ENCODE measurements at places on chromosomes 11 and 22. TPM values are rescaled to one million over a fixed set of nuclear protein-coding genes. Genes with fewer than 3 reads are reported as not detected.

DNA sequence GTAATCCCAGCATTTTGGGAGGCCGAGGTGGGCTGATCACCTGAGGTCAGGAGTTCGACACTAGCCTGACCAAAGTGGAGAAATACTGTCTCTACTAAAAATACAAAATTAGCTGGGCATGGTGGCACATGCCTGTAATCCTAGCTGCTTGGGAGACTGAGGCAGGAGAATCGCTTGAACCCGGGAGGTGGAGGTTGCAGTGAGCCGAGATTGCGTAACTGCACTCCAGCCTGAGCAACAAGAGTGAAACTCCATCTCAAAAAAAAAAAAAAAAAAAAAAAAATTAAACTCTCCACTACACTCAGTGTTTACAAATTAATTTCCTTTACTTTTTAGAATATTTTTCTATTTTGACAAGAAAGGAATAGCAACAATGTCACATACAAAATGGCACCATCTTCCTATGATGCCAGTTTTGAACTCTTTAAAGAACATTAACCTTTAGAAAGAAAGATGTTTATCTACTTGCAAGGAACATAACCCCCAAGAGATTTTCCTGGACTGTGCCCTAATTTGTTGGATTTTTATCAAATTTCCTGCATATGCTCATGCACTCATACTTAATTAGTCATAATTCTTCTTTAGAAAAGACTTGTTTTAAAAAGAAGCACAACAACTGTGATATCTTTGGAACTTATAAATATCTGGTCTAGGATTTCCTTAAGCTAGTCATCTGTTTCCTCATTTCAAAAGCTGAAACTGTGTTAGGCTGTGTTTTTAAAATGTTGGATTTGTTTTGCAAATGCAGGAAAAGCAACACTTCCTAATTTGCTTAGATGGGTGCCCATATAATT is 22.6 kb upstream of the HIPK3 start:
- no peak overlapping the region for H3K27ac ChIP-seq
- no peak overlapping the region for H3K4me3 ChIP-seq
- DNase-seq, result no peak
- no peaks in the 10 kb centered on the region for H3K4me1 ChIP-seq

- no peak overlapping the region for H3K4me3 ChIP-seq
- H3K27ac ChIP-seq, result no peak overlapping the region
- H3K27me3 ChIP-seq, result no peaks in the 10 kb centered on the region
- DNase-seq, result no peak
- no peaks in the 10 kb centered on the region for H3K36me3 ChIP-seq
- H3K4me1 ChIP-seq, result no peaks in the 10 kb centered on the region
Observed at GRCh38 chr11:80441821-80442220, 1001.0 kb upstream of the TENM4 start.

DNA sequence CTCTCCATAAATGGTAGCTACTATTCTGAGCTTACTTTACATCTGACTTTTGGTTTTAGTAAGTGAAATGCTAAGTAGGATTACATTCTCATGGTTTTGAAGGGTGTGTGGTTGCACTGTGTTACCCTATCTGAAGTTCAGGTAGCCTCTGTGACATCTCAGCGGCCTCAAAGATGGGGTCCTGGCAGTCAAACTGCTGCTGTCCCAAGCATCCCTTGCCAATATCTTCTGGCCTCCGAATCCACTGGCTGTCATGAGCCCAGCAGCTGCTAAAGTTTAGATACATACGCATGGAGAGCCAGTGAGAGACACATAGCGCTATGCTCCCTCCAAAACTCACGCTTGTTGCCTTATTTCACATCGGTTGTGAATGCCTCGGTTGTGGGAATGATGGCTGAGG is 34.9 kb downstream of the UBASH3B start:
- no peak for DNase-seq
- peaks cover 70% of the 10 kb centered on the region for H3K4me1 ChIP-seq
- H3K36me3 ChIP-seq, result no peaks in the 10 kb centered on the region
- peak overlapping the region; percentile 34 for H3K4me3 ChIP-seq
- no peaks in the 10 kb centered on the region for H3K27me3 ChIP-seq

DNA sequence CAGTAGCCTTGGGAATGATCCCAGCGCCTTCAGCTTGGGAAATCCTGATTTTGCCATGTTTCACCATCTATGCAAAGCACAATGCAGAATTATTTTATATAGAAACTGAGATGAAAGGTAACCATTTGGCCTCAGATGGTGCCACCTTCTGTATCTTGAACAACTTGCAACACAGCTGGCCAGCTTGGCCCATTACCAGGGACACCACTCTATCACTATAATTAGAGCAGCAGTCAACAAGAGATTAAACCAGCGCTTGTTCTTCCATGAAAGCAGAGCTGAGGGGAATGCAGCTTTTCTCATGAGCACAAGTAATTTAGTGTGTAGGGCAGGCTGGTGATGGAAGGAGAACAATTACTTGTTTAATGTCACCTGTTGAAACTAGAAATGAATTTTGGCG is 6.7 kb upstream of the ZDHHC13 start:
- no peak overlapping the region for H3K4me3 ChIP-seq
- DNase-seq, result no peak
- no peaks in the 10 kb centered on the region for H3K36me3 ChIP-seq
- H3K4me1 ChIP-seq, result no peaks in the 10 kb centered on the region
- H3K27ac ChIP-seq, result no peak overlapping the region

DNA sequence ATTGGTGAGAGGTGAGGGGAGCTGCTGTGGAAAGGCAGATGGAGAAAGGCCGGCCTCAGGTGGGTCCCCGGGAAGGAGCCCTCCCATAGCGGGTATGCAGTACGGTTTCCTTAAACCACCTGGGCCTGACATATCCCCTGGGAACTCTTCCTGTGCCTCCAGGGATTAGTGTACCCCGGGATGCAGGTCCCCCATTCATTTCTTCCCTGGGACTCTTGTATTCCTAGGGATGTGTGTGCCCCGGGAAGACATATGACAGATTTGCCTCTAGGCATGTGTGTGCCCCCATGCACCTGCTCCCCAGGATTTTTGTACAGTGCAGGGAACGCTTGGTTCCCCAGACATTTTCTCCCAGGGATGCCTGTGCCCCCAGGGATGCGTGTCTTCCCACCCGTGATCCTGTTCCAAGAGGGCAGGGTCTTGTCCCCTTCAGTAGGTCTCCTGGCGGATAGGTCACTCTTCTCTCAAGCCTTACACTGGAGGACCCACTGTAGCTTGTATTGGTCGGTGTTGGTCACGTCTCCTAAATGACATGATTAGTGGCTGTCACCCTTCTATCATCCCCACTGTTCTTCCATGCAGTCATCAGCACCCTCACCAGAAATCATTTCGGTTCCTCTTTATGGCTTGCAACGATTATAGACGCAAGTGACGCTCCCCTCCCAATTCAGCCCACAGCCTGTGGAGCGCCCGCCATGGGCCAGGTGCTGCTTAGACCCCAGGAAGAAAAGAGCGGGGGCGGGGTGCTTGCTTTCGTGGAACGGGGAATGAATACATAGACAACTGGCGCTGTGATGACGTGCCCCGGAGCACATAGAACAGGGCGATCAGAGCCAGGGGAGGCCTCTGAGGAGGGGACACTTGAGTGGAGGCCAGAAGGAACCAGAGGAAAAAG is 1.3 kb downstream of the PARVB start:
- H3K4me3 ChIP-seq, result peak overlapping the region; percentile 54
- H3K27ac ChIP-seq, result peak overlapping the region; percentile 15

DNA sequence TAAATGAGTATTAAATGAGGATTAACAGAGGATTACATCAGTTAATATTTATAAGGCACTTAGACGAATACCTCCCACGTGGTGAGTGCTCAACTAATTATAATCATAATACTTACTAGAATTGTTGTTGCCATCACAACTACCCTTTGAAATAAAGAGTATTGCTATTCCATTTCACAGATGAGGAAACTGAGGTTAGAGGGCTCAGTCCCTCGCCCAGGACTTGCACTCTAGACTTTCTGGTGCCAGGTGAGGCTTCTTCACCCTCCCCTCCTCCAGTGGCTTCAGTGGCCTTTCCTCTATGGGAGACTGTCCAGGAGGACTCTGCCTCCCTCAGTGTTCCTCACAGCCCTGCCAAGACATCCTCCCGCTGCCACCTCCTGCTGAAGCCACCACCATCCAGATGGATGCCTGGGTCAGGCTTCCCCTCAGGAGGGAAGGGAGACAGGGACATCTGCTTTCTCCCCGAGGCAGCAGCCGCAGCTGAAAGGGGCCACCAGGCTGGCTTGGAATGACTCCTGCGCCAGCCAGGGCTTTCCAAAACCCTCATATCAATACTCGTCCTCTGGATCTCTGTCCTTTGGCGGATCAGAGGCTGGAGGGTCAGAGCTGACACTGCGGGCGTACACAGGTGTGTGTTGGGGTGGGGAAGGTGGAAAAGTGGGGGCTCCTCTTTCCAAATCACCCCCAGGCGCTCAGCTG is 580.1 kb downstream of the BUD13 start:
- H3K27me3 ChIP-seq, result peaks cover 37% of the 10 kb centered on the region
- no peaks in the 10 kb centered on the region for H3K36me3 ChIP-seq
- DNase-seq, result no peak
- H3K4me3 ChIP-seq, result no peak overlapping the region

GRCh38 chr11:10604798-10605197 is 36.3 kb upstream of the LYVE1 start:
- H3K36me3 ChIP-seq, result no peaks in the 10 kb centered on the region
- peaks cover 4% of the 10 kb centered on the region for H3K27me3 ChIP-seq
- H3K4me1 ChIP-seq, result peaks cover 3% of the 10 kb centered on the region
- no peak for DNase-seq
- H3K27ac ChIP-seq, result no peak overlapping the region
- H3K4me3 ChIP-seq, result no peak overlapping the region

GRCh38 chr11:105054723-105055493 is 9.8 kb upstream of the CARD16 start:
- H3K27me3 ChIP-seq, result no peaks in the 10 kb centered on the region
- no peaks in the 10 kb centered on the region for H3K4me1 ChIP-seq
- no peak overlapping the region for H3K4me3 ChIP-seq
- no peaks in the 10 kb centered on the region for H3K36me3 ChIP-seq
- DNase-seq, result no peak

DNA sequence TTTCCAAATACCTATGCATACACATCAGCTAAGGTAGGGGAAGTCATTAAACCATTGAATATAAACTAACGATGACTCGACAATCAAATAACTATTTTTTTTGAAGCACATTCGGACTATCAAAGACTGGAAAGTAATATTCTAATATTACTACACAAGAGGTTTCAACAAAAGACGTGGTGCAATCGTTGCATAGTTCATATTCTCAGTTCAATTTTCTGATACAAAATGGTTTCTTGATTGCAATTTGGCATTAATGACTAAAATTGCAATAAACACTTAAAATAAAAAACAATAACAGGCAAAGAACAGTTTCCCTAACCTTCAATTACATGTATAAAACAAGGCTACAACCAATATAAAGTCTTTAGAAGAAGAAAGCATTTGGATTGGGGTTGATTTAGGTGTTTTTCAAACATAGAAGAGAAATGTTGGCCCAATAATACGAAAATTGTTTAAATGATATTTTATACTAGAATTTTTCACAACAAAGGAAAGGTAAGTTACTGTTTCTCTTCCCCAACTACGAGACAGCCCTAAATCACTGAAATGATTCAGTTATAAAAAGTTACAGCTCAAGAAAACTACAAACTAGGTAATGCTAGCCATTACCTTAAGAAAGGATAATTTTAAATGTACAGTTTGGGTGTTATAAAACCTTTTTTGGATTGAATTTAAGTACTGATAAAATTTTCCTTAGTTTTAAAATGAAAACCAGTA is 17.6 kb downstream of the BLID start:
- peaks cover 17% of the 10 kb centered on the region for H3K27me3 ChIP-seq
- H3K36me3 ChIP-seq, result no peaks in the 10 kb centered on the region
- H3K4me1 ChIP-seq, result peaks cover 4% of the 10 kb centered on the region
- no peak overlapping the region for H3K27ac ChIP-seq

DNA sequence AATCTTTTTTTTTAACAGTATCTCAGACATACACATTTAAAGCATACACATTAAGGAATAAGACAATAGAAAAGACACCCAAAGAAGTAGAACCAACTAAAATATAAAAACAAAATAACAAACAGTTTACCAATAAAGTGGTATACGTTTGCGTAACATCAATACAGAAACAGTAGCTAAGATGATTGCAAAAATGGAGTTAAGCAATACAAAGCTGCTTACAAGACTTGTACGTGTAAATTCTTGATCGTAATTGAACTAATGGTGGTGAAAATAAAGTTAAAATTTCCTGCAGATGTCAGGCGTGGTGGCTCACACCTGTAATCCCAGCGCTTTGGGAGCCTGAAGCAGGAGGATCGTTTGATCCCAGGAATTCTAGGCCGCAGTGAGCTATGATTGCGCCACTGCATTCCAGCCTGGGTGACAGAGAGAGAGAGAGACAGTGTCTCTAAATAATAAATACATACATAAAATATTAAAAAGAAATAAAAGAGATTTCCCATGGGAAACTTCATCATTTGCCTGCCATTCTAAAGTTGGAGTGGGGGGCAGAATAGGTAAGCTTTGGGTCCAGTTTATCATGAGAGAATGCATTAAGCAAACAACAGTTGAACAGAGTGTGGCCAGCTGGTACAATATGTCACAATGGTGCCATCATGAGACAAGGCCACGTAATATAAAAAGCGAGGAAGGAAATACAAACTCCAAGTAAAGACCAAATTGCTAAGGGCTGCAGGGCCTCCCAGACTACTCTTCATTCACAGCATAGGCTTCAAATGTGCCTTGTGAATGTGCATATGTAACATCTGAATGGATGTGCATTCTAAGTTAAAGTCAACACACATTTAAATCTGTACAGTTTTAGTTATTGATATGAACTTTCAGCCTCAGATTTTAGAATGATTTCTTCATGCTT is 38.9 kb upstream of the EED start:
- H3K27me3 ChIP-seq, result no peaks in the 10 kb centered on the region
- H3K4me3 ChIP-seq, result no peak overlapping the region
- H3K27ac ChIP-seq, result no peak overlapping the region

GRCh38 chr11:44516688-44517507 is 48.6 kb upstream of the CD82 start:
- no peaks in the 10 kb centered on the region for H3K27me3 ChIP-seq
- H3K36me3 ChIP-seq, result no peaks in the 10 kb centered on the region
- no peak overlapping the region for H3K27ac ChIP-seq

GRCh38 chr11:102599642-102600261 is 25.4 kb downstream of the MMP20 start:
- H3K4me3 ChIP-seq, result no peak overlapping the region
- no peak overlapping the region for H3K27ac ChIP-seq
- DNase-seq, result no peak
- H3K36me3 ChIP-seq, result no peaks in the 10 kb centered on the region

GRCh38 chr11:66646828-66647227 is 8.3 kb downstream of the RBM4 start:
- H3K27ac ChIP-seq, result no peak overlapping the region
- no peaks in the 10 kb centered on the region for H3K27me3 ChIP-seq
- H3K4me3 ChIP-seq, result no peak overlapping the region
- H3K4me1 ChIP-seq, result peaks cover 58% of the 10 kb centered on the region
- H3K36me3 ChIP-seq, result peaks cover 88% of the 10 kb centered on the region

- H3K36me3 ChIP-seq, result peaks cover 32% of the 10 kb centered on the region
- H3K27me3 ChIP-seq, result no peaks in the 10 kb centered on the region
- peaks cover 37% of the 10 kb centered on the region for H3K4me1 ChIP-seq
- peak within 1 kb of the TSS; percentile 64 for H3K27ac ChIP-seq
- peak; percentile 86 for DNase-seq
- H3K4me3 ChIP-seq, result peak within 1 kb of the TSS; percentile 97
Observed at GRCh38 chr11:65181569-65182257, at the start of gene CAPN1. CAPN1 (plus strand) TSS chr11:65181928; CDS start chr11:65182702, 774 bp downstream.

- H3K4me3 ChIP-seq, result no peak overlapping the region
- no peaks in the 10 kb centered on the region for H3K36me3 ChIP-seq
- peaks cover 3% of the 10 kb centered on the region for H3K4me1 ChIP-seq
- no peak for DNase-seq
Observed at GRCh38 chr11:113574586-113574985, 99.4 kb upstream of the DRD2 start.

CCDC73 gene
- total RNA-seq, result not detected

DRICH1 gene
- 1.7 TPM for total RNA-seq

PSMC3 gene
- total RNA-seq, result 51.3 TPM

B4GALNT4 gene
- total RNA-seq, result 6.0 TPM

SYT13 gene
- not detected for total RNA-seq

Measured in CD4-positive, alpha-beta T cell (primary cell).